Fibroblast of skin of back (primary cell): ENCODE measurements at places on chromosomes 5 and 9.

- no peak for DNase-seq
These were observed 30.8 kb upstream of the REEP2 start for GRCh38 chr5:138408023-138408422.

DNA sequence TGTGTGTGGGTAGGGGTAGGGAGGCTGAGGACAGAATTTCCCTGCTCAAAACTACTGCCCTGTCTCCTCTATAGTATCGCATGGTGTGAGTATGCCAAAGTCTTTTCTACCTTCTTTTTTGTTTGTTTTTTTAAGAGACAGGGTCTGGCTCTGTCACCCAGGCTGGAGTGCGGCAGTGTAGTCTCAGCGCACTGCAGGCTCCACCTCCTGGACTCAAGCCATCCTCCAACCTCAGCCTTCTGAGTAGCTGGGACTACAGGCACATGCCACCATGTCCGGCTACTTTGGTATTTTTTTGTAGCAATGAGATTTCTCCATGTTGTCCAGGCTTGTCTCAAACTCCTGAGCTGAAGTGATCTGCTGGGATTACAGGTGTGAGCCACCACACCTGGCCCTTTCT, 2.5 kb downstream of the SRP19 start:
- peak; percentile 13 for DNase-seq

- DNase-seq, result no peak
These were observed 37.7 kb downstream of the RGS3 start for GRCh38 chr9:113501129-113501686.

GRCh38 chr5:73692166-73692640, 66.2 kb downstream of the ARHGEF28 start:
- DNase-seq, result peak; percentile 93

GRCh38 chr9:127723444-127723843, 7.6 kb downstream of the TTC16 start:
- DNase-seq, result peak; percentile 58

GRCh38 chr5:175353926-175354325, 90.1 kb downstream of the DRD1 start:
- DNase-seq, result peak; percentile 2

DNA sequence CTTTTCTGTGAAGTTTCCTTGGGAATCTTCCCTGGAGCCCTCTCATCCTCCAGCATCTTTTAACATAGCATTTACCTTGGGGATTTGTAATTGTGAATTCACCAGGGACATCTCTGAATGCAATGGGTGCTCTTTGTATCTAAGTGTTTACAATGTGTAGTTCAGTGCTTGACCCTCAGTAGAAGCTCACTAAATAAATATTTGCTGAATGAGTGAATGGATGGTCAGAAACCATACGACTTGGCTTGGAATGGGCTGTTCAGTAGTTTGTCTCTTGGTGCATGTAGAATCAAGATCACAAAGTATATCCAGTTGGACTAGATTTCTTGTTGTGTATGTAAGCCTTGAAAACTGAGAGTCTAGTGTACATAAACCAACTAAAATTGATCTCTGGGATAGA, 81.8 kb upstream of the MEF2C start:
- DNase-seq, result no peak

- DNase-seq, result no peak
These were observed 56.7 kb downstream of the HRH2 start for GRCh38 chr5:175714479-175715085.

GRCh38 chr9:72814083-72814597, 138.7 kb downstream of the ALDH1A1 start:
- no peak for DNase-seq
